ENCODE measurements at places on chromosomes 7 and 10.

GRCh38 chr7:31939076-31939475 is 131.1 kb downstream of the PDE1C start:
- ATAC-seq, result no peak

GRCh38 chr7:32074787-32075585 is 4.8 kb upstream of the PDE1C start:
- no peak for ATAC-seq

- no peak for ATAC-seq
These were observed 8.5 kb downstream of the SFTPD start for GRCh38 chr10:79940431-79940830.

GRCh38 chr10:131760416-131761166 is 140.2 kb upstream of the PPP2R2D start:
- no peak for ATAC-seq

GRCh38 chr7:30810986-30811385 is 39.8 kb downstream of the MINDY4 start:
- no peak for ATAC-seq

DNA sequence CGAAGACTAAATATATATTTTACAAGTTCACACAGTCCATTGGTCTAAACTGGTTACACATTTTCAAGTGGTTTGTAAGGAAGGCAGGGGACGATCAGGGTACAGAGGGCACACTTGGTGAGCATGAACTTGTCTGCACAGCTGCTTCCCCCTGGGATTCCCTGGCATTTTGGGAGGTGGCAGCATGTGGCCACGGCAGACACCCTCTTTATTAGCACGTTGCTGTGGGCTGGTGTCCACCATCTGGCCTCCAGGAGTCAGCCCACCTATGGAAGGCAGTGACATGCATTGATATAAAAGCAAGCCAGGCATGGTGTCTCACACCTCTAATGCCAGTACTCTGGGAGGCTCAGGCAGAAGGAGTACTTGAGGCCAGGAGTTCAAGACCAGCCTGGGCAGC is 350.2 kb downstream of the TYW1 start:
- no peak for ATAC-seq

DNA sequence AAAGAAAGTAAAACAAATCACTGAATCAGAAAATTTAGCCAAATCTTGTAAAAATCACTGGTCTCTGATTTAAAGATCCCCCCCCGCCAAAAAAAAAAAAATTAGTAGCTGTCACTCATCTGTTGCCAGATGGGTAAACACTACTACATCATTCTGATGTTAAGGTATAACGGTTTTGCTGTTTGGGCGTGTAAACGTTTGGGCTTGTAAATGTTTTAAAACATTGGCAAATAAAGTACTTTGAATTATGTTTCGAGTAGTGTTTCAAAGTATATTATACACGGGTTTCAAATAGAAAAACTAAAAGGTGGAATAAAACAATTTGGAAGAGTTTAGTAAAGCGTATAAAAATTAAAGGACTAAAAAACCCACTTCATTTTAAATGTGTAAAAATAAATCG is 1.5 kb downstream of the TMEM229A start:
- no peak for ATAC-seq

- no peak for ATAC-seq
These were observed 173.8 kb upstream of the PPP2R2D start for GRCh38 chr10:131726967-131727366.

DNA sequence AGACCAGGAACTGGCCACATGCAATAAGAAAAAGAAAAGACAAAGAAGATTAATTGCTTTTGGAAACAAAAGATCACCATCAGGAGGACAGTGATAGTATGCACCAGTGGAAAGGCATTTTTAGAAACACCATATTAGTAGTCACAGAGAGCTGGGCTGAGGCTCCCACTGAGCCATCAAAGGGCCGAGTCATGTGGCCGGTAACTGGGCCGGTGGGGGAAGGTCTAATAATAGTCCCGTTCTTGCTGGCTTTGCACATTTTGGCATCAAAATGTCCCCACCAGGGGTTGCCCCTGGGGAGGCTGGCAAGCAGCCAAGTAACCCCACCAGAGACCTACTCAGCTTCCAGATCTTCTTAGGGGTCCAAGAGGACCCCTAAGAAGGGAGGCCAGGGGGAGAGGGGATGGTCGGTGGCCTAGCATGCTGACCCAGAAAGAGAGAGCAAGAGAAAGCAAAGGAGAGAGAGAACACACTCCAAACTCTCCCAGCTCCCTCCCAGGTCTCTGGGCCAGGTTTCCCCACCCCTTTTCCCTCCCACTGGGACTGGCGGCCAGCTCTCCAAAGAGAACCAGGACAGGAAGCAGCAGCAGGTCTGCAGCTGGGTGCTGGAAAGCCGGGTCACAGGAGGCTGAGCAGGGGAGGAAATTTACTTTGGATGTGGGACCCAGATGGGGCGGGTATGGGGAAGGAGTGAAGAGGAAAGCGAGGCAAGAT is 70.2 kb upstream of the FGFR2 start:
- no peak for ATAC-seq

DNA sequence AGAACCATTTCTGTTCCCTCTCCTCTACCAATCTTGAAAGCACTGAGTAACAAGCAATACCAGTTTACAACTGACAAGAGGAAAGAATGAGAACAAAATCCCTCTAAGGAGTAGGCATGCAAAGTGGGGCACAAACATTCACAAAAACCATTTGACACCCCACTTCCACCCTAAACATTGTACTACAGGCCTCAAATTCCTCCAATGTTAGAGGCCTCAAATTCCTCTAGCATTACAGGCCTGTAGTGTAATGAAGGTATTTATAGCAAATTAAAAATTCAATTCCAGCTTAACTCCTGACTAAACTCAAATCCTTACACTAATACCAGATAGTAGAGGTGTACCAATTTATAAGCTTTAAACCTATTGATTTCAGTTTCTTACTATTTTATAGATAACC is 85.4 kb downstream of the SIRT1 start:
- ATAC-seq, result no peak

GRCh38 chr10:130491011-130491692 is 355.0 kb downstream of the GLRX3 start:
- no peak for ATAC-seq

DNA sequence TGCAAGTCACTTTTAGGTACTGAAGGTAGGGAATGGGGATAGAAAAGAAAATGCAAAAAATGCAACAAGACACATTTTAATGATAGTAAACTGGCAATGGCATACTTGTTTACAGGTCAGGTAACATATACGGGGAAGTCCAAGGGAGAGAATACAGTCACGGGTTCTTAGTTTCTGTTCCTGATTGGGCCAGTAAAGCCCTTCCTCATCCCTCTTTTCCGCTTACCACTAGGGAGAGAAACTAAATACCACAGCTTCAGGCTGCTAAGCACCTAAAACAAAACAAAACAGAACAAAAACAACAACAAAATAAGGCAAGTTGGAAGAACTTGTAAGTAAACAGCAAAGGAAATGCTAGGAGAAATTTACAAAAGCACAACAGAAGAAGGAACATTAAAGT is 65.2 kb upstream of the OGDHL start:
- ATAC-seq, result no peak

- no peak for ATAC-seq
These were observed 417.1 kb downstream of the TCERG1L start for GRCh38 chr10:130894471-130894870.

GRCh38 chr10:65032867-65033769 is 1511.9 kb downstream of the REEP3 start:
- no peak for ATAC-seq

DNA sequence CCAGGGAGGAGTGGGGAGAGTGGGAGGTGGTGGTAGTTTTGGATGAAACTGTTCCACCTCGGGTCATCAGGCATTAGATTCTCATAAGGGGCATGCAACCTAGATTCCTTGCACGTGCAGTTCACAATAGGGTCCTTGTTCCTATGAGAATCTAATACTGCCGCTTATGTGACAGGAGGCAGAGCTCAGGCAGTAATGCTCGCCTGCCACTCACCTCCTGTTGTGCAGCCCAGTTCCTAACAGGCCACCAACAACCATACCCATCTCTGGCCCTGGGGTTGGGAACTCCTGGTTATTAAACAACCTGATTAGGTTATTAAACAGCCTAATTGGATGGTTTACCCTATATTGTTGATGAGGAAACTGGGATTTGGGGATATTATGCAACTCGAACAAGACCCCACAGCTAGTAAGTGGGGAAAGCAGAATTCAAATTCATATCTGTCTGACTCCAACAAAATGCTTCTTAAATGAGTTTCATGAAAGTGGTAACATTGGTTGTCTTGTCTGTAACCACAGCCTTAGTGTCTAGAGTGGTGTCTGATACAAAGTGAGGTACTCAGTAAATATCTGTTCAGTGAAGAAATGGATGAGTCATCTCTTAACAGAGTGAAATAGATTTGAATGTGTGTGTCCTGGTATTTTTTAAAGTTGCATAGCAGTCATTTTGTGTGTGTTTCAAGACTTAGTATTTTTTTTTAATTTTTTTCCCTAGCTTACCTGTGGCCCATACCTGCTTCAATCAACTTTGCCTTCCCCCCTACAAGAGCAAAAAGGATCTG is 101.6 kb downstream of the HECTD2 start:
- peak; percentile 77 for ATAC-seq

DNA sequence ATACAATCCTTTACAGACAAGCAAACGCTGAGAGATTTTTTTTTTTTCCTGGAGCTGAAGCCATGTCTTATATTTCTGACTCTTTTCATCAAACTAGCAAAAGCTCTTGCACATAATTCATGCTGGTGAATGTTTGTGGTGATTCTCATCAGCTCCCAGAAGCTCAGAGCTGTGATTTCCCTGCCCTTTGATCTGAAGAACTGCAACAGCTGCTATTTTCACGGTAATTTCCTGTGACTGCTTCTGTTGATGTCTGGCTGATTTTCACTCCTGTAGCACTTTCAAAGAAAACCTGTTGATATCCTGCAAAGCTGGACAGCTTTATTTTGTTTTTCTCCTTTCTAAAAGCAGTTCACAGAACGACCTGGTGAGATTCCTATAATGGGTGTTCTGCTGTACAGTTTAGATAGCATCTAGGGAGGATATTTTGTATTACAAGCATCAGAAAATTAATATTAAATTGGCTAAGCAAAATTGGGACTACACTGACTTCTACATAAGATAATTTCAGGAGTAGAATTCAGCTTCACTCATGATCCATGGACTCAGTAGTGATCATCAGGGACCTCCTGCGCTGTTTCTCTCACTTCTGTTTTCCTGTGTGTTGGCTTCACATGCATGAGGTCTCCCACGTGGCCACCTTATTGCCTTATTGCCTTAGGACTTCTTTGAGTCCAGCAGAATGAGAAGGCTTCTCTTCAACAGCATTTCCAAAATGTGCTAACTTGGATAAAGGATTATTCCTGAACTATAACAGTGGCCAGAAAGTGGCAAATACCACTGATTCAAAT is 1111.6 kb upstream of the SORCS1 start:
- ATAC-seq, result no peak

DNA sequence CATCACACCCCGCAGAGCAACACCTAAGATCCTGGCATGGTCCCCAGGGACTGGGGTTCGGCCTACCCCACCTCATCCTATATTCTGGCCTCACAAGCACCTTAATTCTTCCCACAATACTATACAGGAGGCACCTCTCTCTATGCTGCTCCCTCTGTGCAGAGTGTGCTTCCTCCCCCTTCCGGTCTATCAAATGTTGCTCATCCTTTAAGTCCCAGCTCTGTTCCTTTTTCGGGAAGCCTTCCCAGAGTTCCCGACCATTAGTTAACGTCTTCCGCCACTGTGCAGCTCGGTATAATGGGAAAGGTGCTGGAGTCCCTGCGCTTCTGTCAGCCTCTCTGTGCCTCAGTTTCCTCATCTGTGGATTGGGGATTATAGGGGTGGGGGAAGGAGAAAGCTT is 21.8 kb downstream of the PALD1 start:
- no peak for ATAC-seq

DNA sequence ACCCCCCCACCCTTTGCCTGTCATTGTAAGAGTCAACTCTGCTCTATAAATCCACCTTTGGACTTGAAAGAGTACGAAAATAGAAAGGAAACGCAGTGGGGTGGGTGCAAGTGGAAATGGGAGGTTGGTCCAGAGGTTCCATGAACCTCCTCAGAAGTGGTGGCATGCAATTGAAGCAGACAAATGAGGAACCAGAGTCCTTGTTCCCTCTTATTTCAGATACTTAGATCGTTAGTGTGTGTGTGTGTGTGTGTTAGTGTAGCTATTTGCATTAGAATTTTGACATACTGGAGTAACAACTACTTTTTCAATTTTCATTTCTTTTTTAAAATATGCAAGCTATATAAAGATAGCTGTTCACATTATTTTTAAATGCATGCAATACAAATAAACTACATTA is 18.1 kb upstream of the TFAM start:
- ATAC-seq, result no peak

GRCh38 chr7:23072922-23073321 is 32.7 kb upstream of the KLHL7 start:
- ATAC-seq, result no peak

DNA sequence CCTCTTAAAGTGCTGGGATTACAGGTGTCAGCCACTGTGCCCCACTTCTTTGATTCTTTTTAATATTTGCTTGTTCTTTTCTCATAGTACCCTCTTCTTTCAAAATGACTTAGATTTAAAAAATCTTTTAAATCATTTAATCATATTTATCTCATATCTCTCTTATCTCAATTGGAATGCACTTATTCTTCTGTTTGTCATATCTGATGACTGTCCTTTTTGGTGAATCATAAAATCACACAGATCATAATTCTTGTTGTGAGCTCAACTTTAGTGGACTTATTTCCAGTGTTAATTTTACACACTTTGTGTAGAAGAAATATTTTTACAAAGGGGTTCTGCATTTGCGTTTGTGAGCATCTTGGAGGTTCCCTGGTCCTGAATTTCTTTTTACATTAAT is 220.3 kb upstream of the SLC26A5 start:
- no peak for ATAC-seq

DNA sequence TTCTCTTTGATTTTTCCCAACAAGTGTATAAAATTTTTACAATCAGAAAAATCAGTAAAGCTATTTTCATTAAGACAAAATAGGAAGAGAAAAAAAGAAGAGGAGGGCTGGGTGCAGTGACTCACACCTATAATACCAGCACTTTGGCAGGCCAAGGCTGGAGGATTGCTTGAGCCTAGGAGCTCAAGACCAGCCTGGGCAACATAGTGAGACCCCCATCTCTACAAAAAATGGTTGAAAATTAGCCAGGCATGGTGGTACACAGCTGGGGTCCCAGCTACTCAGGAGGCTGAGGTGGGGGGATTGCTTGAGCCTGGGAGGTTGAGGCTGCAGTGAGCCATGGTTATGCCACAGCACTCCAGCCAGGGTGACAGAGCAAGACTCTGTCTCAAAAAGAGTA is 172.3 kb downstream of the AKR1D1 start:
- ATAC-seq, result no peak

DNA sequence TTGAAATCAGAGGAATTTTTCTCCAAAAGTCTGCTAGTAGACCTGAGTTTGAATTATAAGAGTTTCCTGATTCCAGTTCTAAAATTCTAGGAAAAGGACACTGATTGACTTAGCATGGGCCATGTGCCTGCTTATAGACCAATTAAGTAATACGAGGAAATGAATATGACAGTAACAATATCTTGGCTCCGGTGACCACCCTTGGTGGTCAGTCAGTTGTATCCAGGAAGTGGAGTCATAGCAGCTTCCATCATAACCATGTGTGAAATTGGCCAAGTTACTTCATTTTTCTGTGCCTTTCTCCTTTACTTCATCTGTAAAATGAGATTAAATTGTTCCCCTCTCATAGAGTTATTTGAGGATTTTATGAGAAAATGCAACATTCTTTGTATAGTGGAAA is 66.9 kb downstream of the MTPAP start:
- ATAC-seq, result no peak

GRCh38 chr7:46542076-46542475 is 621.0 kb upstream of the IGFBP3 start:
- no peak for ATAC-seq

GRCh38 chr10:59281861-59282260 is 80.5 kb downstream of the FAM13C start:
- no peak for ATAC-seq

- ATAC-seq, result no peak
These were observed 43.3 kb upstream of the MTURN start for GRCh38 chr7:30091491-30091912.

Measured in activated T-helper 17 cell treated with anti-CD3 and anti-CD28 coated beads, Interleukin-2, amount 50 U/mL, for 72 hours (primary cell).